ENCODE measurements at places on chromosomes 2 and 18.

DNA sequence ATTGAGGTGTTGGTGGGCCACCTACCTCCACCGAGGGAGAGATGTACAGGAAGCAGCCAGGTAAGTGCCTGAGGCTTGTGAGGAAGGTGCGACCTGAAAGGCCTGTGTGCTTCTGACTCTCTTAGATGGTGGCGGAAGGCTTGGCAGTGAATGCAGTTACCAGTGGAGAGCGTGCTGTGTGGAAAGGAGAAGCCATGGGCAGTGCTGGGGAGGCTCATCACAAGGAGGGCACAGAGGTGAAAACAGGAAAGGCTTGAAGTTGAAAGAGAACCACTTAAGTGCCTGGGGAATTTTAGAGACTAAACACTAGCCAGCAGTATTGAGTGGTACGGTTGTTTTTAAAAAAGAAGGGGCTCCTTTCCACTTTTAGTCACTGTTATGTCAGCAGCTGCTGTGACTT, 130.9 kb downstream of the ZNF407 start:
- no peak for DNase-seq

- DNase-seq = no peak
Measured at GRCh38 chr2:125312342-125312741, 1287.3 kb downstream of the CNTNAP5 start.

DNA sequence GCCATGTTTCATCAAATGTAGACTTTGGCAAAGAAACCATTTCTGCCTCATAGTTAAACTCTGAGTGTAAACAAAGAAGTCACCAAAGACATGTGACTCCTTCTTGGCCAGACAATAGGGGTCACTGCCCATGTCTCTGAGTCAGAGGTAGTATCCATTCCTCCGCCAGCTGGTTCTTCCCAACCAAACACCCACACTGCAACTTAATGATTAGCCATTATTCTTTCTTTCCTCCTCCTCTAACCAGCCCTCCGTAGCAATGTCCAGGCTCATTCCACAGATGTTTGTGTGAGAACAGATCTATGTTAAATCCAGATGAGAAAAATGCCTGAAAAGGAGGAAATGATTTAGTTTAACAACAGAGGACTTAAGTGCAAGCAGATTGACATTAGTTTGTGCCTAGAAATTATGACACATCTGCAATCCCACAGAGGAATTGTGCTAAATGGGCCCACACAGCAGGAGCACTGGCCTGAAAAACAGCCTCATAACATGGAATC, 127.9 kb upstream of the SH3BP4 start:
- DNase-seq = no peak

DNA sequence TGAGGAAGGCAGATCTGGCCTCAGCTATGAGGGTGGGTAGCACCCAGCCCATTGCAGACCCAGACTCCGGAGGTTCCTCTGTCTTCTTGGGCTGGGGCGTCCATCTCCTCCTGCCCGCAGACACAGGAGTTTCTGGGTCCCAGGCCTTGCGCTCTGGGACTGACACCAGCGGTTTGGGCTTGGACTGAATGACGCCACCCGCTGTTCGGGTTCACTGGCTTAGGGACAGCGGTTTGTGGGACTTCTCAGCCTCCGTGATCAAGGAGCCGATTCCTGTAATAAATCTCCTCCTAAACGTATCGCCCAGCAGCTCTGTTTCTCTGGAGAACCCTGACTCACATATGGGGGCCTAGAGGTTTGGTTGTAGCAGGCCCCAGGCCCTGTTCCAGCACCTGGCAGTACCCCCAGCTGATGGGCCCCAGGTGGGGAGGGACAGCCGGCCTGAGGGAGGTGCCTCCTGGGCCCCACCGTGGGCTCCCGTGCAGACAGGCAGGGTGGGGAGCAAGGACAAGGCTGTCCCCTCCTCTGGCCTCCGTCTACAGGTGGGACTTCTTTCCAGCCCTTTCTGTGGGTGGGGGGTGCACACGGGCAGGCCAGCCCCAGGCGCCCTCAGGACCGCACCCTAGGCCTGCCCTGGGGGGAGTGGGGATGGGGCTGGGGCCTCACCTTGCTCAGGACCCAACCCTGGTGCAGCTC, 4.5 kb upstream of the AQP12A start:
- DNase-seq = no peak

GRCh38 chr2:105127289-105127915, 89.5 kb downstream of the MRPS9 start:
- no peak for DNase-seq

DNA sequence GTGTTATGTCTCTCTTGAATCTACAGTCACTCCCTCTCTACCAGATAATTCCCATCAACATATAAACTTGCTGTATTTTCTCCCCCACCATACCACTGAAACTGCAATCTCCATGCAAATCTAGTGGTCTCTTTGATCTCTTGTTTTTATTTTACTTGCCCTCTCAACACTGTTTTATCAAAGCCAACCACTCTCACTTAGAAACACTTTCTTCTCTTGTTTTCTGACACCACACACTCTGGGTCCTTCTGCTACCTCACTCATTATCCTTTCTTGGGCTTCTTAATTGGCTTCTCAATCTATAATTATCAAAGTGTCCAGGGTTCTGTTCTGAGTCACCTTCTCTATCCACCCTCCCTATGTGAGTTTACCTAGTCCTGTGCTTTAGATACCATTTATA, 2.0 kb upstream of the MCFD2 start:
- DNase-seq = no peak

- DNase-seq = no peak
Measured at GRCh38 chr2:67057901-67058703, 339.0 kb upstream of the ETAA1 start.
